ENCODE measurements at places on chromosomes 2 and 18.

DNA sequence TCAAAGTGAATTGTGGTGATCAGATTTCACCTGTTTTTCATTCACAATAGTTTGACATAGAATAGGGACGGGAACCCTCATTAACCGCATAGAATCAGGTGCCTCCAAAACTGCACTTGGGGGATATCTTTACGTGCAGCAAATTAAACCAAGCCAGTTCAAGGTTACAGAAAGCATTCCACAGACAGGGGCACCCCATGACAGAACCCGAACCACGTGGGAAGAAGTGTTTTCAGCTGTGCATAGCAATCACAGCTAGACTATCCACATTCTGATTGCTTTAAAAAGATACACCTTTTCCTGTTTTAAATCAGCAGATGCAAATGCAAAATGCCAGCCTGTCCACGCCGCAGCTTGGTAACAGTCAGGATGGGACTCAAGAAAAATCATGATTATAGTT lies 205.8 kb downstream of the ANAPC1 start:
- DNase-seq: no peak

DNA sequence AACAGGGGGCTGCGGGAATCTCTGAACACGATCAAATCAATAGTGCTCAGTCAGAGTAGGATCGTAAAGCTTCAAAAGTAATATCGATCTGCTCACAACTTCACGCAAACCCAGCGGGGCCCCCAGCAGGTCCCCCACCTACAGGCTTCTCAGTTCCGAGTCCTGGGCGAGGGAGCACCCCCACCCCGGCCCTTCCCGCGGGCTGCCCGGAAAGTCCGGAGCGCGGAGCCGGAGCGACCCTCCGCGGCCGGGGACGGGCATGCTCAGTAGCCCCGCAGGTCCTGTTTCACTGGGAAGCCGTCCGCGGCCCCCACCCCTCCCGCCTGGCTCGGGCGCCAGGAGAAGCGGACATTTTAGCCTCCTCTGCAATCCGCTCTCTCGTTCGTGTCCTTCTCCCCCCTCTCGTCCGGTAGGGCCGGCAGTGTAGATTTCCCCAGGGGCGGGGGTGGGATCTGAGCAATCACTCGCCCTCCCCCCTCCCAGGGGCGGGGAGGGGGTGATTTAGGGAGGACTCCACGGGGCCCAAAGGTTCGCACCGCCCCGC lies 3.3 kb upstream of the SPRED2 start:
- peak; percentile 20 for DNase-seq

DNA sequence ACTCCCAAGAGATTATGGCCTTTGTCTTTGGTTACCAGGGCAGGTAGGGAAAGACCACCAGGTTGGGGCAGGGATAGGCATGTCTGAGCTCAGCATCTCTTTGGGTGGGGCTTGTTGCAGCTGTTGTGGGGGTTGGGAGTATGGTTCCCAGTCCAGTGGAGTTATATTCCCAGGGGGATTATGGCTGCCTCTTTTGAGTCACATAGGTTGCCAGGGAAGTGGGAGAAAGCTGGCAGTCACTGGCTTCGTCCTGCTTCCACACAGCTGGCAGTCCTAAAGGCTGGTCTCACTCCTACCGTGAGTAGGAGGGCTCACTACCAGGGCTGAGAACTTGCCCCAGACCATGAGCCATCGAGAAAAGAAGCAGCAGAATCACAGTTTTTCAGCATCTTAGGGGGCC lies 79.1 kb downstream of the LYPD6 start:
- DNase-seq: no peak

GRCh38 chr2:217798191-217798590 lies 204.6 kb downstream of the TNS1 start:
- DNase-seq: no peak

GRCh38 chr2:206859330-206859739 lies 80.0 kb upstream of the CPO start:
- no peak for DNase-seq

DNA sequence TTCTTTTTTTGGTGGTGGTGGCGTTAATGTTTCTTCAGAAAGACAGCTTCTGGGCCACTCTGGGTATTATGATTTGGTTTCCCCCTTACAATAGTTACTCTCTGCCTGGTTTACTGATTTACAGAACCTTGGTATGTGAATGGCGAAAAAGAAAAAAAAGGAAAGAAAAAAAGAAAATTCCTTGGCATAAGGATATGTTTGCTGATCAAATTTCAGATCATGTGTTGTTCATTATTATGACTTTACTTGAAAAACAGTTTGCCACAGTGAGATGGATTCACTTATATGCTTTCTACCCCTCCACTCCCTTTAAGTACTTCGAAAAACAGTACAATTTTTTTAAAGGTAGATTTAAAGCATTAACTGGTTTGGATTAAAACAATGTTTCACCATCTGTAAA lies 21.0 kb downstream of the BCL11A start:
- DNase-seq: no peak

DNA sequence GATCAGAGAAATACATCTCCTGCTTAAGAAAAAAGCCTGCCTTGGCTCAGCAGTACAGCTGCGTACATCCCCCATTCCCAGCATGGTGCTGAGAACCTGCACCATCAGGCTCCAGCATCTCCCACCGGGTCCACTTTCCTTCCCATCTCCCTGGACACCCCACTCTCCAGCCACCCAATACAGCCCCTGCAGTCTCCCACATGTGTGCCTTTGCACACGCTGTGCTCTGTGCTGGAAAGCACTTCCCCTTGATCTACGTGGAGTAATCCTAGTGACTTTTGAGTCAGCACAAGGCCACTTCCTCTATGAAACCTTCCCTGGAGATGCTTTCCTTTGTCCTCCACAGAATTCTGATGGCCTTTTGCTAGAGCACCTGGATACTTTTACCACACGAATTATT lies 17.0 kb downstream of the STAT1 start:
- DNase-seq: no peak

GRCh38 chr2:125560855-125561254 lies 1095.1 kb upstream of the GYPC start:
- no peak for DNase-seq

- no peak for DNase-seq
Observed at GRCh38 chr2:100275200-100275589, 47.1 kb downstream of the LONRF2 start.

All from stimulated activated CD8-positive, alpha-beta memory T cell treated with anti-CD3 and anti-CD28 coated beads, Interleukin-15, amount 100 ng/mL, for 24 hours (primary cell).